ENCODE measurements at places on chromosomes 6 and 20. TPM values are rescaled to one million over a fixed set of nuclear protein-coding genes. Genes with fewer than 3 reads are reported as not detected.

The TREM2 gene
- not detected for polyA plus RNA-seq

The MCCD1 gene
- not detected for polyA plus RNA-seq

The MMUT gene
- 10.7 TPM for polyA plus RNA-seq

The KIF6 gene
- polyA plus RNA-seq = not detected

The ZNF76 gene
- 42.1 TPM for polyA plus RNA-seq

DNA sequence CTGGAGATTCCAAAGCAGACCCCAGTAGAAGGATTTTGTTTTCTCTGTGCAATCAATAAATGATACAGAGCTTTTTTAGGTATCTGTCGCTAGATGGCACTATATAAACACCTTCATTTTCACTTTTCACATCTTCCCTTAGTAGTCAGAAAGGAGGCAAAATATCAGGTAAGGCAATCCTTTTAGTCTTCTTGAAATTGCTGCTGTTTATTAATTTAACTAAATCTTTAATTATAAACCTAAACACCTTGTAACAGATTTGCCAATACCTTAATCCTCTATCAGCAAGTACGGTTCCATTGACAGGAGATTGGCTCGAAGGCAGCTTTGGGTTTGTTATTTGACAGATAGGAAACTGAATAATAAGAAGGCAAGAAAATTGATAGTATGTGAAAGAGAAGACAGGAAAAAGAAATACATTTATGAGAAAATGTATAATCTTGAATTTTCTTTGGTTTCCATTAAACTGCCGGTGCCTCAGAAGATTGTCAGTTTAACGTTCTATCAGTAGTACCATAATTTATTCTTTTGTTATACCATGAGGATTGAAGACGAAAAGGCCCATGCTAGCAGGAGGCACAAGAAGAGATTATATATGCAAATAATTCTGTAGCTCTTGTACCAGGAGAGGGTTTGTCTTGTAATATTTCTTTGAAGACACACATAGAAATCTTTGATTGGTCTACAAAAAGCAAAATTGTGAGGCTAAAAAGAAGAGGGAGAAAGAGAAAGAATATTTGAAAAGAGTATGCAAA, 23.5 kb upstream of the IBTK start:
- H3K4me3 ChIP-seq = no peak overlapping the region
- peaks cover 15% of the 10 kb centered on the region for H3K27me3 ChIP-seq
- DNase-seq = no peak
- no peaks in the 10 kb centered on the region for H3K36me3 ChIP-seq
- H3K4me1 ChIP-seq = no peaks in the 10 kb centered on the region

- no peak for DNase-seq
- H3K27me3 ChIP-seq = no peaks in the 10 kb centered on the region
- H3K36me3 ChIP-seq = no peaks in the 10 kb centered on the region
- H3K27ac ChIP-seq = no peak overlapping the region
- no peaks in the 10 kb centered on the region for H3K4me1 ChIP-seq
- no peak overlapping the region for H3K4me3 ChIP-seq
Observed at GRCh38 chr6:80967609-80968008, 784.9 kb downstream of the TENT5A start.

DNA sequence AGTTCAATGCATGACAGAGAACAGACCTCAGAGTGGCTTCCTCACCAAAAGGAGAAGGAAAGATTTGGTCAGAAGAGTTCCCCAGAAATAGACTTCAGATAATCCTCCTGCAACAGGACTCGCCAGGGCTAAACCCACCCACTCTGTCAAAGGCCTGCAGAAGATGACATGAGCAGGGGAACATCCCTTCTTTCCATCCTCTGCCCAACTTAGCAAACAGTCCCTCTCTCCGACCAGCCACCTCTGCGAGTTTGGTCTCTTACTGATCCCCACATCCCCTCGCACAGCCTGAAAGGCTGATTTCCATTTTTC, 7.5 kb downstream of the NFATC2 start:
- DNase-seq = no peak
- H3K27ac ChIP-seq = peak overlapping the region; percentile 93
- H3K4me1 ChIP-seq = peaks cover 87% of the 10 kb centered on the region
- H3K27me3 ChIP-seq = no peaks in the 10 kb centered on the region
- peak overlapping the region; percentile 60 for H3K4me3 ChIP-seq

DNA sequence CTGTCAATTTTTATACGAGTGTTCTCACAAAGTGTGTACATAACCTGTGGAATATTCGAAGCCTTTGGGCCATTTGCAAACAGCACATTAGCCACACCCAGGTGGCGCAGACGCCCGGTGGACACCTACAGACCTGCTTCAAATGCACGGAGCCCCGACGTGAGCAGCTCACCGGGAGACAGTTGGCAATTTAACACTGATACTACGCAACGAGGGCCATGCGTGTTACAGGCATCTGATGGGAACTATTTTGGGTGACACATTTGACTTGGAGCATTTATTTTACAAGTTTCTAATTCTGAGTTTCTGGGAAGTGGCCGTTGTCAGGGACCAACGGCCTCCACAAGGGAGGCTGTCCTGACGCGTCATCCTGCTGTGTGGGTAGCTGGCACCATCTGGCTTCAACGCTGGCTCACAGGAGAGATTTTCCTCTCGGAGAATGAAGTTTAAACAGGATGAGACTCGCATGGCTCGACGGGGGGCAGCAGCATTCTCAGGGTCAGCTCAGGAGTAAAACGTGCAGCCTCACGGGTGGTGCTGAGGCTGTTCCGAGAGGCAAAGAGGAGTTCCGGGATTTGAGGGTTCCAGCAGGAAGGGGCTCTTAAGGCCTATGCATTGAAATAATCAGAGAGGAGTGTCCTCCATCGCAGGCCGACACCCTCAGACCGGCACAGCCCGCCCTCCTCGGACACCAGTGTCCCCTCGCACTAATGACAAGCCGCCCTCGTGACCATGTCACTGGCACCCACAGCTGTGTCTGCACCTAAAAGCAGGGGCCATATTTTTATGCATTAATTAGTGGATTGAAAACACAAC, 207.4 kb downstream of the DLL1 start:
- H3K36me3 ChIP-seq = no peaks in the 10 kb centered on the region
- no peak overlapping the region for H3K27ac ChIP-seq
- peaks cover 9% of the 10 kb centered on the region for H3K4me1 ChIP-seq

DNA sequence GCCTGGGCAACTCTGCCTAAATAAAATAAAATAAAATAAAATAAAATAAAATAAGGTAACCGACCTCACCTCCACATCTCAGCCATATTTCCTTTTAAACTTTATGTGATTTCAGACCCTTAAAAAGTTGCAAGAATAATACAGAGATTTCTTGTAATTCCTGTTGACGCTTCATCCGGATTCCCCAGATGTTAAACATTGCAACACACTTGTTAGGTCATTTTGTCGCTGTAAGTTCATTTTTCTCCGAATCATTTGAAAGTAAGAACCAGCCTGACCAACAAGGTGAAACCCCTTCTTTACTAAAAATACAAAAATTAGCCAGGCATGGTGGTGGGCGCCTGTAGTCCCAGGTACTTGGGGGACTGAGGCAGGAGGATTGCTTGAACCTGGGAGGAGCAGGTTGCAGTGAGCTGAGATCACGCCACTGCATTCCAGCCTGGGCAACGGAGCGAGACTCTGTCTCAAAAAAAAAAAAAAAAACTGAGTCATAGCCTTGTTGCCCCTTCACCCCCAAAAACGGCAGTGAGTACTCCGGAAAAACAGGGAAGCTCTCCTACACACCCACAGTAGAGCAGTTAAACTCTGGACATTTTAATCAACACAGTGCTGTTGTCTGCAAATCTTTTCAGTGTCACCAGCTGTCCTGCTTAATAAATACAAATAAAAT, 5.9 kb downstream of the PYGB start:
- no peak for DNase-seq
- H3K4me1 ChIP-seq = peaks cover 9% of the 10 kb centered on the region
- H3K27me3 ChIP-seq = no peaks in the 10 kb centered on the region

DNA sequence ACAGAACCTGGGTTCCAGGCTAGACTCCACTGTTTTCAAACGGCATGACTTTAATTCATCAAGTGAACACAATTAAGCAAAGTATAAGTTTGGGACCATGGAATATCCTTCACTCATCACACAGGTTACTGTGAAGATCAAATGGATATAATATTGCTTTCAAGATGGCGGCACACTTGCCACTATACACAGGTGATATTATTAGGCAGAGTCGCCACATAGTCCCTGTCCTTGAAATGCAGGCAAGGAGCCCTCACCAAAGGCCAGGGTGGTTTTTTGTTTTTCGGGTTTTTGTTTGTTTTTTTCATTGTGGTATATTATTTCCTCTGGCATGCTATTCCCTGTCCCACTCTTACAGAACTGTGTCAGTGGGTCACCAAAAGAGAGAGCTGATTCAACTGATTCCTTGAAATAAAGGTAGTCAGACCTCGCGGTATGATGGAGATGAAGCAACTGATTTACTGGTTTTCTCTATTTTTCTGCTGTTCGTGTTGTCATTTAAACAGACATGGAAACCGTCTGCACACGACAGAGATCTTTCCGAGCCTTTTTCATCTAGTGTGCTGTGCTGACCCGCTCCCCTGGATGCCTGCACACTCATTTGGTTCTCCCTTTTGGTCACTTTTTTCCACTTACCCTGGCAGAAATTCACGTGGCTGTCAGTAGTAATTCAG, 29.7 kb downstream of the MYB start:
- H3K36me3 ChIP-seq = peaks cover 6% of the 10 kb centered on the region
- no peaks in the 10 kb centered on the region for H3K27me3 ChIP-seq
- H3K4me1 ChIP-seq = peaks cover 22% of the 10 kb centered on the region
- no peak for DNase-seq
- H3K4me3 ChIP-seq = peak overlapping the region; percentile 87

GRCh38 chr6:54614499-54615195, 231.9 kb upstream of the FAM83B start:
- no peak for DNase-seq
- H3K27ac ChIP-seq = no peak overlapping the region
- H3K36me3 ChIP-seq = no peaks in the 10 kb centered on the region
- H3K4me1 ChIP-seq = no peaks in the 10 kb centered on the region
- H3K4me3 ChIP-seq = no peak overlapping the region

DNA sequence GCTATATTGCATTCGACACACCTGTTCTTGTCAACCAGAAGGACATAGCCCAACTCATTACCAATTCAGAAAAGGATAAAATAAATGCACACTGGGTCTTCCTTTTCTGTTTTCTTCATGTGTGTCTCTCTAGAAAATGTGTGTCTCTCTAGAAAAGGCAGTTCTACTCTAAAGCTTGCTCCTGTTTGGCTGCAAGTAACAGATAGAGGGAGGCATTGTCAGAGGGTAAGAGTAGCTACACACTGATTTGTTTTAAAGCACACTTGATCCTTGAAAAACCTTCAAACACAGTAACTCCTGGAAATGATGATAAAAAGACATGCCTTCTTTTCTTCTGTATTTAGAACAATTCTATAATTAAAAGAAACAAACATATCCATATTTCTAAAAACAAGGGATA, 21.3 kb downstream of the GRM1 start:
- DNase-seq = no peak
- no peak overlapping the region for H3K27ac ChIP-seq

DNA sequence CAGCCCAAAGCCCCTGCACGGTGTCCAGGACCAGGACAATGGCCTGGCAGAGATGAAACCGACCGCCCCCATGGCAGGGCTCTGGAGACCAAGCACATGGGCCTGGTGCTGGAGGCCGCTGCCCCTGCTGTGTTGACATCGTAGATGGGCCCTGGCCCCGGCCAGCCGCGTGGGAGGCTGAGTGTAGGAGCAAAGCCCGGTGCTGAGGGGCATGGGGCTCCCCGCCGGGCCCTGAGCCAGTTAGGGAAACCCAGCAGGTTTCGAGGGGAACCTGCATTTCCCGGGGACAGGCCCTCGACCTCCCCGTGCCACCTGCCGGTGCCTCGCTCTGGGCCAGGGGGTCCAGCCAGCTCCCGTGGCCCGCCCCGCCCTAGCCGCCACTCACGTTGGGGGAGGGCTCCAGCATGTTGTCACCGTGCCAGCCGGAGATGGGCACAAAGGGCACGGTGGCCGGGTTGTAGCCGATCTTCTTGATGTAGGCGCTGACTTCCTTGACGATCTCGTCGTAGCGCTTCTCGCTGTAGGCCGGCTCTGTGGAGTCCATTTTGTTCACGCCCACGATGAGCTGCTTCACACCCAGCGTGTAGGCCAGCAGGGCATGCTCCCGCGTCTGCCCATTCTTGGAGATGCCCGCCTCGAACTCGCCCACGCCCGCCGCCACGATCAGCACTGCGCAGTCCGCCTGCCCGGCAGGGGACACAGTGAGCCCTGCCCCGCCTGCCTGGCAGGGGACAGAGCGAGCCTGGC, 4.3 kb downstream of the EEF1A2 start:
- H3K27ac ChIP-seq = no peak overlapping the region
- no peak overlapping the region for H3K4me3 ChIP-seq
- peaks cover 35% of the 10 kb centered on the region for H3K27me3 ChIP-seq
- peaks cover 14% of the 10 kb centered on the region for H3K36me3 ChIP-seq

- no peaks in the 10 kb centered on the region for H3K4me1 ChIP-seq
- H3K27ac ChIP-seq = no peak overlapping the region
- no peak overlapping the region for H3K4me3 ChIP-seq
- H3K27me3 ChIP-seq = no peaks in the 10 kb centered on the region
- DNase-seq = no peak
- H3K36me3 ChIP-seq = no peaks in the 10 kb centered on the region
Observed at GRCh38 chr6:155521719-155522118, 66.1 kb upstream of the NOX3 start.

- peaks cover 11% of the 10 kb centered on the region for H3K4me1 ChIP-seq
- H3K36me3 ChIP-seq = peaks cover 7% of the 10 kb centered on the region
- H3K27ac ChIP-seq = no peak overlapping the region
- H3K4me3 ChIP-seq = no peak overlapping the region
Observed at GRCh38 chr20:63590218-63591146, 16.4 kb upstream of the HELZ2 start.

DNA sequence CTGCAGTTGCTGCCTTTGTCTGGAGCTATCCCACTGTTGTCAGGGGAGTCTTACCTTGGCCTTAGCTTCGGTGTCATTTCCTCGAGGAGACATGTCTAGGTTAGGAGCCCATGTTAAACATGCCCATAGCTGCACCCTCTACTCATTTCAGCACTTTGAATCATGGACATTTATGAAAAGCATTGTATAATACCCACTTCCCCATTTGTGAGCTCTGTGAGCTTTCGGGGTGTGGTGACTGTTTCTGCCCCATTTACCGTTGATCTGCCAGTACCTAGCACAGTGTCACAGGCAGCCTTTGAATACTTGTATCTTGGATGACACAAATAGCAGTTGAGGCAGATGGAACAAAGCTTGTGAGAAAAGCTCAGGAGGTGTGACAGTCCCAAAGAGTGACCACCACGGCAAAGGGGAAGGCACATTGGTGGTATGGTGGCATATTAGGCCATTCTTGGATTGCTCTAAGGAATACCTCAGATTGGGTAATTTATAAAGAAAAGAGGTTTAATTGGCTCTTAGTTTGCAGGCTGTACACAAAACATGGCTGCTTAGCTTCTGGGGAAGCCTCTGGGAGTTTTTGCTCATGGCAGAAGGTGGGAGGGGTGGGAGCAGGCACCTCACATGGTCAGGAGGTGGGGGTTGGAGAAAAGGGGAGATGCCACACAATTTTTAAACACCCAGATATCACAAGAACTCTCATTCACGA, 42.0 kb downstream of the JARID2 start:
- peak overlapping the region; percentile 72 for H3K27ac ChIP-seq
- DNase-seq = peak; percentile 67
- H3K27me3 ChIP-seq = no peaks in the 10 kb centered on the region
- peak overlapping the region; percentile 62 for H3K4me3 ChIP-seq
- H3K4me1 ChIP-seq = peaks cover 64% of the 10 kb centered on the region
